Stimulated activated CD8-positive, alpha-beta memory T cell treated with anti-CD3 and anti-CD28 coated beads, Interleukin-7, amount 100 ng/mL, for 1 hour (primary cell): ENCODE measurements at places on chromosomes 5 and 9.

- DNase-seq: peak; percentile 89
These were observed at the start of gene ZNF879 for GRCh38 chr5:179023528-179024189. Gene ZNF879 (plus strand): TSS chr5:179023804. CDS start chr5:179025005, 1,201 bp downstream.

DNA sequence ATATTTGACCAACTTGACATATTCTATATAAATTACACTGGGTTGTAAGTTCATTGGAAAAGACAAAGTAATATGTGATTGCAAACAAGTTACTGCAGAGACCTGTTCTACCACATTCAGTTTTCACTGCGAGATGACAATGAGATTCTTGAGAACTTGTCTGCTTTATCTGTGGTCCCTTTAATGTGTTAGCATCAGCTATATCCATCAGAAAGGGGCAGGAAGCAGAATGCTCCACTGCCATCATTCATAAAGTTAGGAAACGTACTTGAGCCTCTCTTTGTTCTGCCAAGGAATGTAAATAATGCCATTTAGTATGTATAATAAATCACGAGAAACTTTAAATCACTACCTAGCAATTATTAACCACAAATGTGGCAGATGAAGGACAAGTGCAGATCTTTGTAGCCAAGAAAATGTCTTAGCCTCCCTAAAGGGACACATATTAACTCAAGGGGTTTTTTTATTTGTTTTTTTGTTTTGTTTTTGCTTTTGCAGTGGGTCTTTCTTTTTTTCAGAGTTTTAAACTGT is 59.4 kb downstream of the GIN1 start:
- DNase-seq: no peak

DNA sequence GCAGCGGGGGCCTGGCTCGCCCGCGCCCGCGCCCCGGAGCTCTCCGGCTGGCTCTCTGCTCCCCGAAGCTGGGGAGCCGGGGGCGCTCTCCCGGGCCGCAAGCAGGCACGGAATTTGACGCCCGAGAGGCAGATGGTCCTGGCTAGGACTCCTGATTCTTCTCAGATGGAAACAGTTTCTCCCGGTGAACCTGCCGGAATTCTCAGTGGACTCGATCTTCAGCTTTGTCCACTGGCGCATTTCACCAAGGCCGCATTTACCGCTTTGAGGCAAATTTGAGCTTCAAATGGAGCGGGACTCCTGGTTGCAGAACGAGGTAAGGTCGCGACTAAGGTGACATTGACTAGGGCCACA is 305.7 kb upstream of the KCNN2 start:
- no peak for DNase-seq

- no peak for DNase-seq
These were observed 85.8 kb downstream of the SNX18 start for GRCh38 chr5:54603372-54603771.

GRCh38 chr9:134626571-134627416 is 14.8 kb upstream of the COL5A1 start:
- no peak for DNase-seq

DNA sequence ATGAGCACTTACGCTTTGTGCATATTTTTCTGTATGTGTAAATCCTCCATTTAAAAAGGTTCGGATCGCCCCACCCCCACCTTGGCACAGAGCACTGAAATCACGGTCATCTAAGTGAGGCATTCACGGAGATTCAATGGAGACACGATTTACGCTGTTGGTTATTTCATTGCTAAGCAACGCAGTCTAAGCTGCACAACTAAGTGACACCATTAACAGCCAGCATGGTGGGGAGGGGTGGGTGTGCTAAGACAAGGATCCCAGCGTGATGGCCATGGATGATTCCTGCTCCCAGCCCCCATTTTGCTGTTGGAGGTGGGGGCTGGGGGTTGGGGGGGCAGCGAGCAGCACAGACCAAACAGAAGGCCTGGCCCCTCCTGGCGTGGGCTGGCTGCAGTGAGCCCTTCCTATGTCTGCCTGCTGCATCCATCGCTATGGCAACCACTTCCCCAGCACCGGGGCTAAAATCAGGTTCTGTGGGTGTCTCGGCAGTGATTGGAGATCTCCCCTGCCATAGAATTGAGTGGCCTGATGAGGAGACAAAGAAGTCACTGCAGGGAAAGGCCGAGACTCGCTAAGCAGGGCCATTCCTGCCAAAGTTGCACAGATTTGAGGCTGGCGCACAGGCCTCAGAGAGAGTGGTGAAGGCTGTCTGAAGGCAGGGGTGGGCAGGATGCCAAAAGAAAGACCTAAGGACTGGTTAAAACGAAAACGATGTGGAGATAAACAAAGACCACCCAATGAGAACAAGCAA is 14.3 kb upstream of the MARCHF6 start:
- no peak for DNase-seq

DNA sequence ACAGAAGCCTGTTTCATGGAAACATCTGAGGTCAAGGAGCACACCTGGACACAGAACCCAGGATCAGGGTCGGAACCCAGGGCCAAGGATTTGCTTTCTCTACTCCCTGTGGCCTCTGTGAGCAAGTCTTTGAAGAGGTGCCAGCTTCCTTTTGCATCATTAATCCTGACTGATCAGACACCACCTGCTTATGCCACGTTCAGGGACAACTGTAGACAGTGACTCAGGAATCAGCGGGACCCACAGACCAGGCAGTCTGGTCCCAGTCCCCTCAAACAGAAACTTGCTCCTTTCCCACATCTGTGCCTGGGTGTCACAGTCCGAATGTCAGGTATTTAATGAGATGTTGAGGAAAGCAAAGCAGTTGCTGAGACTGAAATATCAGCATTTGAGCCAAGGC is 154.8 kb downstream of the SGCD start:
- DNase-seq: no peak

GRCh38 chr5:41325074-41325473 is 111.7 kb upstream of the C6 start:
- no peak for DNase-seq

GRCh38 chr9:21506626-21507482 is 24.7 kb upstream of the IFNE start:
- no peak for DNase-seq

DNA sequence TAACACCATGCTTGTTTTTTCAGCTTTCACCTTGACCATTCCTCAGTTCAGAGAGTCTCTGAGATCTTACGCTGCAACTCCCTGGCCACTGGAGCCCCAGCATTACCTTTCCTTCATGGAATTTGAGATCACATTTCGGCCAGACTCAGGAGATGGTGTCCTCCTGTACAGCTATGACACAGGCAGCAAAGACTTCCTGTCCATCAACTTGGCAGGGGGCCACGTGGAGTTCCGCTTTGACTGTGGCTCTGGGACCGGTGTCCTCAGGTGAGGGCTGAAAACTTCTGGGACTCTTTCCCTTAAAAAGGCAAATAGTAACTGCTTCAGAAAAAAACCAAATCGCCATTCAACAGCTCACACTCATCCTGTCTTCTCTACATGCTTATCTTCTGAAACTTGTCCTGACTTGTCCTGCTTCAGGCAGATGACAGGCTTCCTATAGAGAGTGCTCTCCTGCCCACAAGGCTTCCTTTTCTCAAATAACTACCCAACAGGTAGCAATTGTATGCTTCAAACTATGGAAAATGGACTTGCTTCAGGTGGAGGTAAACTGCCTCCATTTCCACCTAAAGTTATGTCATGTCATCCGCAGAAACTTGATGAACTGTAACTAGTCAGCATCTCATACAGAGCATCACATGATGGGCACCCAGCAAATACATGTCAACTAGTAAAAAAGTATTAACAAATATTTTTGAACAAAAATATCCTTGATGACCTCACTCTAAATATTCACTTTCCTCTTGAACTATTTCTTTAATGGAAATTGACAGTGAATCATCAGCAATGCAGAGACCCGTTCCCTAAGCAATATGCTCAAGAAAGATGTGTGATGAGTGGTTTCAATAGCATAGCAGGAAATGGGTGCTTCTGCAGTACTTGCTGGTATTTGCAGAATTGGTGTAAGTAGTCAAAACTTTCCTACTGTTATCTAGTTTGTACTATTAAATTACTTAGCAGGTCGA is 129.2 kb downstream of the LIFR start:
- DNase-seq: no peak

DNA sequence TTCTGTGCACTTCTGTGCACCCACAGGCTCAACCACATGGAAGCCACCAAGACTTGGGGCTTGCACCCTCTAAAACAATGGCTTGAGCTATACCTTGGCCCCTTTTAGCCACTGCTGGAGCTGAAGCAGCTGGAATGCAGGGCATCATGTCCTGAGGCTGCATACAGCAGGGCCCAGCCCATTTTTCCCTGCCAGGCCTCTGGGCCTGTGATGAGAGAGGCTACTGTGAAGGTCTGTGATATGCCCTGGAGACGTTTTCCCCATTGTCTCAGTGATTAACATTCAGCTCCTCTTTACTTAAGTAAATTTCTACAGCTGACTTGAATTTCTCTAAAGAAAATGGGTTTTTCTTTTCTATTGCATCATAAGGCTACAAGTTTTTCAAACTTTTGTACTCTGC is 134.0 kb upstream of the EGFLAM start:
- DNase-seq: no peak

- no peak for DNase-seq
These were observed 226.1 kb downstream of the NR3C1 start for GRCh38 chr5:143177263-143177983.

GRCh38 chr9:131238402-131239021 is 37.8 kb downstream of the FAM78A start:
- DNase-seq: no peak

- no peak for DNase-seq
These were observed 7.7 kb downstream of the TPM2 start for GRCh38 chr9:35682051-35682450.

DNA sequence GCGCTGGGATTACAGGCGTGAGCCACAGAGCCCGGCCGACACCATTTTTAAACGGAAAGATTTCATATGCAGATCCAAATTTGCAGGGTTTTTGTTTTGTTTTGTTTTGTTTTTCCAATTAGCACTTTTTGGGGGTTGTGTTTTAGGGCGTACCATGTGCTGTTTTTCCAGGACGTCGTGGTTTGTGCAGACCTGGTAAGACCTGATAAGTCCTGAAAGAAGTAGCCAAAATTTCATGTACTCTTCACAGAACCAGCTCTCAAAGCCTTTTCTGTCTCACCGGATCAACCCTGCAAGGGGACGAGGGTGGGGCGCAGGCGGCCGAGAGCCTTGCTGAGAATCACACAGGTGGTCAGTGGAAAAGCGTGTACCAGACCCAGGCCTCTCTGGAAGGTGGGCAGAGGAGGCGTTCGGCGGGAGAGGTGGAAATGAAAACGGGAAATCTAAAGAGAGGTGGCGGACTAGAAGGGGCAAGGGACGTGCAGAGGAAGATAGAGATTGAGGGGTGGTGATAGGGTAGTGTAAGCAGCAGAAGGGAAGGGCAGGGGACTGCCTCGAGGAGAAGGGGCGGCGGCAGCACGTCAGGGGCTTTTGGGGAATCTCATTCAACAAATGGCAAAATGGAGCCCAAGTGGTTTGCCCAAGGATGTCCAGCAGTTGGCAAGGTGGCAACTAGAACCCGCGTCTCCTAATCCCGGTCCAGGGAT is 1.1 kb upstream of the FAF2 start:
- no peak for DNase-seq

- no peak for DNase-seq
These were observed 78.9 kb downstream of the SMARCA2 start for GRCh38 chr9:2093920-2094597.

DNA sequence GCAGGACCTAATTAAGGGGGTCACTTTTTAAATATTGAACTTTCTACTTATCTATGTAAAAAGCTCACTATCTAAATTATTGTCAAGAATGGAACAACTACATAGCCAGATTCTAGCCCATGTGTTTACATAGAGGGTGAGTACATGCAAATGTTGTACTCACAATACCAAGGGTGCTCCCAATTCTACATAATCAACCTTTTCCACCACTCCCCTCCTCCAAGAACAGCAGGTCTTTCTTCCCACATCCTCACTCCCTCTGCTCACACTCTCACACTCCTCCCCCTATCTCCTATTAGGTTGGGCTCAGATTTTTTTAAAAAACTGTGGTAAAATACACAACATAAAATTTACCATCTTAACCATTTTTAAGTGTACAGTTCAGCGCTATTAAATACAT is 325.4 kb downstream of the ARL15 start:
- no peak for DNase-seq

DNA sequence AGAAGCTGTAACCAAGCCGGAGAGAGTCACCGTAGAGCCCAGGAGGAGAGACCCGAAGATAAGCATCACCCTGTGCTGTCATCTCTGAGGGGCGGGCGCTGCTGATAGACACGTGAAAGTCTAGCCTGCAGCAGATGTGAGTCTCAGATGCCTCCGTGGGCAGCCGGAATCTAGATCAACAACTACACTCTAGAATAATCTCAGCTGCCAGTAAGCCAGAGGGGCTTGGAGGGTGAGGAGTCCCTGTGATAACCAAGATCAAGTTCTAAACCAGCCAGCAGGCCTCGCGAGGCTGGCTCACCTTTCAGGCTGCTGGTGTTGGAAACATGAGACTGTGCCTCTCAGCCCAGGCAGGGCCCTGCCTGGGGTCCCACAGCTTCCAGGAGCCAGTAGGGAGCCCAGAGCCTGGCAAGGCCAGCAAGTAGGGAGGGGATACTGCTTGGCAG is 54.1 kb downstream of the DAPK1 start:
- DNase-seq: no peak

- DNase-seq: no peak
These were observed 175.5 kb downstream of the MUSK start for GRCh38 chr9:110844121-110844520.

- no peak for DNase-seq
These were observed 355.7 kb downstream of the ARHGEF28 start for GRCh38 chr5:73981704-73982103.

GRCh38 chr5:179840321-179840720 is 18.3 kb downstream of the MRNIP start:
- no peak for DNase-seq

DNA sequence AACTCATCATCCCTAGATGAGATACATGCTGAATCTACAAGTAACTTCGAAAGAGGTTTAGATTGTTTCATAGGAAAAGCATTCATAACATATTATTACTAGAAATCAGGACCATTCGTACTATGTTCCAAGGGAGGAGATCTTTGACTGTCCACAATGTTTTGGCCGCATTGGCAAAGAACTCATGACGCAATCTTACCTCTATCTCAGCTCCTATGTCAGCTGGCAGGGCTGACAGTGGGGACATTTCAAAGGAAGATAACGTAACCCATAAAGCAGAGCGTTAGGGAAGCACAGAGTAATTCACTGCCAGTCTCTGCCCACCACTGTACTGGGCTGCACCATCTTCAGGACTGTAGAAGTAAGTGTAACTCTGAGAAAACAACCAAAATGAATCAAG is 69.7 kb downstream of the EFNA5 start:
- no peak for DNase-seq

GRCh38 chr9:128297221-128297773 is 21.2 kb downstream of the SWI5 start:
- no peak for DNase-seq

GRCh38 chr5:27906931-27907601 is 868.7 kb upstream of the CDH9 start:
- no peak for DNase-seq

- no peak for DNase-seq
These were observed 219.0 kb downstream of the HTR1A start for GRCh38 chr5:63743096-63743798.

DNA sequence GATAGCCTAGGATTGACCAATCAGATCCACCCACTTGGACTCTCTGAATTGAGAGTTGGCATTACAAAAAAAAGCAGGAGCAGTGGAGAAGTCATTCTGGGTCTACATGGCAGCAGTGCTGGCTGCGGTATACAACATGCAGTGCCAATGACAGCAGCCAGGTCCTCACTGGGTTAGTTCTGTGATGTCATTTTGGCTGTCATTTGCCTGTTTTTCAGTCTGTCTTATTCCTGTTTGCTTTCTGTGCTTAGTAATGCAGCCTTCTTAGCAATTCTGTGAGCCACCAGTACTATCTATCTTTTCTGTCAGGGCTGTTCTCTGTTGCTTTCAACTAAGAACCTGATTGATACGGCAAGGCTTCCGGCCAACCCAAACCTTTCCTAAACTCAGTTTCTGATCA is 471.8 kb downstream of the BNC2 start:
- no peak for DNase-seq
